ENCODE measurements at places on chromosomes 3 and 15.
A peak's percentile ranks its signal among the peaks of the same experiment; 100 is the strongest.

GRCh38 chr15:77168141-77168540, 97.2 kb upstream of the TSPAN3 start:
- no peak for DNase-seq

GRCh38 chr3:15887261-15887660, 89.5 kb upstream of the ANKRD28 start:
- no peak for DNase-seq

GRCh38 chr15:84654689-84655453, 788 bp upstream of the WDR73 start:
- peak; percentile 54 for DNase-seq

- DNase-seq, result no peak
These were observed 10.2 kb downstream of the BDH1 start for GRCh38 chr3:197545571-197545970.

- DNase-seq, result no peak
These were observed 48.2 kb upstream of the SLC9A9 start for GRCh38 chr3:143896486-143896885.

GRCh38 chr15:73087098-73087497, 34.8 kb downstream of the NEO1 start:
- DNase-seq, result no peak

All from stimulated activated CD4-positive, alpha-beta T cell treated with anti-CD3 and anti-CD28 coated beads, Interleukin-15, amount 100 ng/mL, for 1 hour (primary cell).